ENCODE measurements at places on chromosomes 5 and 9.

DNA sequence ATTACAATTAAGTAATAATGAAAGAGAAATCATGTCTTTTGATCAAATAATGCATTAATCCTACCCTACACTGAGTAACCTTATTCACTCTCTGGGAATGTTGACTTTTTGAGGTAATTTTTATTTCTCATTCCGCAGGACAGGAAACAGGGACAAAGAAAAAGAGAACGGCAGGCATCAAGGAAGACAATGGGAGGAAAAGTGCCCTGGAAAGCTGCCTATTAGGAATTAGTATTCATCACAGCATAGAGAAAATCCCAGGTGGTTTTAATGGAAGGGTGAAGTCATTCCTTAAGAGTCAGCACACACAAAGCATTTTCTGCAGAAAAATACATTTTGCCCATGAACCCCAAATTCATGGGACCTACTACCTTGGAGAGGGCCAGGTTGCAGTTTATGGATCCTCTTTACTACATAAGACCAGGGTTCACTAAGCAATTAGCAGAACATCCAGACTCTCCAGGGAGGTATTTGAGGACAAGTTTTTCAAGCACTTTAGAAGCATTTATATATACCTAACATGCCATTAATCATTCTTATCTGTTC, 9.4 kb downstream of the FSTL4 start:
- no peak for DNase-seq

DNA sequence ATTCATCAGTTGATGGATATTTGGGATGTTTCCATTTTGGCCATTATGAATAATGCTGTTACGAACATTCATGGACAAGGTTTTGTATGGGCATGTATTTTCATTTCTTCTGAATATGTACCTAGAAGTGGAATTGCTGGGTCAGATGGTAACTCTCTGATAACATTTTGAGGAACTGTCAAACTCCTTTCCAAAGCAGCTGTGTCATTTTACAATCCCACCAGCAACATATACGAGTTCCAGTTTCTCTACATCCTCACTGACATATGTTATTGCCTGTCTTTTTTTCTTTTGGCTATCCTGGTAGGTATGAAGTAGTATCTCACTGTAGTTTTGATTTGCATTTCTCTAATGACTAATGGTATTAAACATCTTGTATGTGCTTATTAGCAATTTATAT, 86.7 kb downstream of the PRKACG start:
- no peak for DNase-seq

GRCh38 chr9:92942688-92943616, 4.4 kb upstream of the FGD3 start:
- DNase-seq = no peak

DNA sequence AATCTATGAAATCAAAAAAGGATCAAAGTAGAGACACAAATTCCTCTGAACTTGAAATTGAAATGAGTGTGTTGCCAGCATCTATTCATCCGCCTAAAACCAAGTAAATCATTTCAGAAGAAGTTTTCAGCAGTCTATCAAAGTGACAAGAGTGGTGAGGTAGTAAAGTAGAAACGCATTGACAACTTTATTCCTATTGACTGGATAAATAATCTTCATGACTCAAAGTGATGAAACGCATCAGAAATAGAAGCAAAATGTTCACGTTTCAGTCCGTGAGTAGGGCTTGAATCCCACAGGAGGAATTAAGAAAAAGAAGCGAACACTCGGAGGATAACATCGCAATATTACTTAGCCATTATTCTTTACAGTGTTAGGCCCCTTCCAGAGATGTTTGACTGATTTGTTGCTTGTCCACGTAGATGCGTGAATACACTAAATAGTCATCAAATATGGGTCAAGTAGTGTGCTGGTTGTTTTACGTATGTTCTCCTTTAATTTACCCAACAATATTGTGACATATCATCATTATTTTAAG, 314.4 kb downstream of the PLK2 start:
- no peak for DNase-seq

DNA sequence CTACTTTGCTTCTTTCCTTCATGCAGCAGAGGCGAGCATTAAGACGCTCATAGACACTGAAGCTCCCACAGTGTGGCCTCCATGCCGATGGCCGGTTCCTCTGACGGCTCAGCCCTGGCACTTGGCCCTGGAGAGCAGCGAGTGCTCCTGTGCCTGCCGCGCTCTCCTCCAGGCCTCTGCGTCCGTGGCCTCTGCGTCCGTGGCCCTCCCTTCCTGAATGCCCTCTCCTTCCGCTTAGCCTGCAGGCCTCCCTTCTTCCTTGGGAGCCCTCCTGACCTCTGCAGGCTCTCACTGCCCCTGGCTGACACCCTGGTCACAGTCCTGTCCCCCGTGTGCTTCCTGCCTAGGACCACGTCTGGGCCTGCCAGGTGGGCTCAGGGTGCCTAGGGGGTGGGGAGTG, 92.8 kb downstream of the ZNF354C start:
- DNase-seq = no peak

DNA sequence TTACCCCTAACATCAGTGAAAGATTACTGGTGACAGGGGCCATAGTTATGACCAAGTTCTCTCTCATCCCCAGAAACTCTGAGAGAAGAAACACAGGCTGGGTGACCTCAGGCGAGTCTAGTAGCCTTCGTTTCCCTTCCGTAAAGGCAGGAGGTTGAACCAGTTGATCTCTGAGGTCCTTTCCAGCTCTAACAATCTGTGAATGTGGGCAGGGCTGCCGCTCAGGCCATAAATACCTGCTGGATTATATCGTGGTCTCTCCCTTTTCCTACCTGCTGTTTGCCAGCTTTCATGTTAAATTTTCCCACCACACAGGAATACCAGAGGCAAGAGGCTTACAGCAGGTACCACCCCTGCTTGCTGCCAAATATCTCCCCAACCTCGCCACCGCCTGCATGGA, 357.5 kb downstream of the SH3GL2 start:
- no peak for DNase-seq

DNA sequence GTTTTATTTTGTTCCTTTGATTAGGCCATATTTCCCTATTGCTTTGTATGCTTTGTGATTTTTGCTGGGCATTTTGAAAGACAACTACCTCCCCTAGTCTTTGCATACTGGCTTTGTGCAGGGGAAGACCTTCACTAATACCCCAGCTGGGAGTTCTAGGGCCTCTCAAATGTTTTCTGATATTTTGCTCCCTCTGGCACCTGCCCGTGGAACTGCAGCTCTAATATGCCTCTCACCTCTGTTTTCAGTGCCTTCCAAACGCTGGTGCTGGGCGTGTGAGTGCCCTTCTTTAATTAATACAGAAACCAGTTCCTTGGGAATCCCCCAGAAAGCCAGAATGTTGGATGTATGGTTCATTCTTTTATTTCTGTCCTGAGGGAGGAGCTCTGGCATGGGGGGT, 204.5 kb downstream of the COMMD10 start:
- DNase-seq = peak; percentile 26

DNA sequence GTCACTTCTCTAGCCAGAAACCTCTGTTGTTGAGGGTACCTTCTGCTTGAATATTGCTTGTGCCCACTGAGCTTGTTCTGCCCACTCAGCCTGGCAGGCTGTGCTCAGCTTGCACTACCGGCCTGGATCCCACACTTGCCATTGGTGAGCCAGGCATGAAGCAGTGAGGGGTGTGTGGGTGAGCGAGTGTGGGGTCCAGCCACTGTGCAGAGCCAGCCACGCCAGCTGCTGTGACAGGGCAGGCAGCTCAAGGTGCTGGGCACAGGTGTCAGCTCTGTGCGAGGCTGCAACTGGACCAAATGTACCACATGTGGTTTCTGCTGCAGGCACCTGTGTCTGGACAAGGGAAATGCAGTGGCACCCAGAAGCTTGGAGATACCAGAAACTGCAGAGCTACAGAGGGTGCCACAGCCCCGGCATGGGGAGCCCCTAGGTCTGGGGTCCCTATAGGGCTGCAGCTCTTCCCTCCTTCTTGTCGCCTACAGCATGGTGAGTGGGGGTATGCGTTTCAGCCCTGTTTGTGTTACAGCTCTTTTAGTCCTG, 305.1 kb upstream of the RIOK2 start:
- no peak for DNase-seq

DNA sequence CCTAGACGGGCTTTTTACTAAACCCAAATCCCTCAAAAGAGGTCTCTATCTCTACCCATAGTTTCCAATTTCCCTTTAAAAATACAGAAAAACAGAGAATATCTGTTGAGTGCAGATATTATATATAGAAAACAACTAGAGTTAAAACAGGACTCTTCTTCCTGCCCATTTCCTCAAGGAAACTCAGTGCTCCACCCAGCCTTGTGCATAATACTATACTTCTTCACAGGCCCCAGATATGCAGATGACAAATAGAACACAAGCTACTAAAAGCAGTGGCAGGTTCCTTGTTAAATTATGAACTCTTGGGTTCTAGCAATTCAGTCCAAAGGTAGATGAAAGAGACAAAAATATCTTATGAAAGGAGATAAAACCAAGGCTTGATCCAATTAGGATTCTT, 200.2 kb downstream of the TSSK1B start:
- DNase-seq = no peak

GRCh38 chr9:7265181-7265580, 507.4 kb downstream of the KDM4C start:
- DNase-seq = no peak

- no peak for DNase-seq
Observed at GRCh38 chr9:81671880-81672280, 17.5 kb downstream of the TLE1 start.

- DNase-seq = peak; percentile 5
Observed at GRCh38 chr9:70340572-70340971, 73.9 kb downstream of the KLF9 start.

DNA sequence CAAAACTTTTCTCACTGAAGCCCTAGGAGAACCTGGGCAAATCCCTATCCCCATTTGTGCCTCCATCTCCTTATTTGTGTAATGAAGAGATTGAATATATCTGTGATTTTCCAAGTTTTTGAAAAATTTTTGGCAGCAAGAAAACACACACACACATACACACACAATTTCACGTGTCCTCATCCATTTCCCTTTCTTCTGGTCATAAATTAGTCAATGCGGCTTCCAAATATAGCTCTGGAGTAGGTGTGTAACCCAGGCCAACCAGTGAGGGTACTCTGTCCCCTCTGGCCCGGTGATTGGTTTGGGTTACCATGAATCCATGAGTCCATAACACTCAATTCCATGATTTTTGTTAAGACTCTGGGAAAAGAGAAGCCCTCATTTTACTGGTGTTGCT, 12.7 kb downstream of the CSF1R start:
- DNase-seq = no peak

DNA sequence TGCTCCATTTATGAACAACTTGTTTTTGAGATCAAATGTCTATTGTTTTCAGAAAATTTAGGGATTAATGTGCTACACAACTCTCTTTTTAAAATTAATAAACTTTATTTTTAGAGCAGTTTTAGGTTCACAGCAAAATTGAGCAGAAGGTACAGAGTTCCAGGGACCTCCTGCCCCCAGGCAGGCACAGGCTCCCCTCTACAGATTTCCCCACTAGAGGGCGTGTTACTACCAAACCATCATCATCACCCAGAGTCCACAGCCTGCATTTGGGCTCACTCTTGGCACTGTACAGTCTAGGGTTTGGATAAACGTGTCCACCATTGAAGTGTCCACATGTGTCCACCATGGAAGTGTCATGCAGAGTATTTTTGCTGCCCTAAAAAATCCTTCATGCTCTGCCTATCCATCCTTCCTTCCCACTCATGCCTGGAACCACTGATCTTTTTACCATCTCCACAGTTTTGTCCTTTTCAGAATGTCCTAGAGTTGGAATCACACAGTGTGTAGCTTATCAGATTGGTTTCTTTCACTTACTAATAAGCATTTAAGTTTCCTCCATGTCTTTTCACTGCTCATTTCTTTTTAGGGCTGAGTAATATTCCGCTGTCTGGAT, 61.7 kb downstream of the MRPL36 start:
- peak; percentile 54 for DNase-seq

DNA sequence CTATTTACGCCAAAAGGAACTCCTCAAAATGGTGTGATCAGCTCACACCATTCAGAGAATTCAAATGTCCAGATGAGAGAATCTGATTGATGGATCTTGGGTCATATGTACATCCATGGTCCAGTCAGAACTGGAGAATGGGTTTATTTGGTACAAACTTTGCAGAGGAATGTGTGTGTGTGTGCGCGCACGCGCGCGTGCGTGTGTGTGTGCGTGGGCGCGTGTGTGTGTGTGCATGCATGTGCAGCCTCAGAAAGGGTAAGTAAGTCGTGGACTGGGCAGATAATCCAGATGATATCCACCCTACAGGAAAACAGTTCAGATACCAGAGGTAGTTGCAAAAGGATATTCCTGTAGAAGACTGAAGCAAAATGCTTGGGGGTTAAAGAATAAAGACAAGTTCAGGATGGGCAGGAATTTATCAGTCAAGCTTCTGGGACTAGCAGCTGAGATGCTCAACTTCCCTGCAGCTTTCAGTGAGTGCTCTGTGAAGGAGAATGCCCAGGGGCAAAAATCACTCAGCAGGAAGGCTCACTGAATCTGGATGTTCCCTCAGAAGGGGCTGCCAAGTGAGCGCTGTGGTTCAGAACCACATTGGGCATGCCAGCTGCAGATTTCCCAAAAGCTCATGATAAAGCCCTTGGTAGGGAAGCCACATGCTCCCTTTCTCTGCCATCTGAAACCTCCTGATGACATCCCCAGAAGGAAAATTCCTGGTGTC, 440.5 kb upstream of the SGCD start:
- no peak for DNase-seq

DNA sequence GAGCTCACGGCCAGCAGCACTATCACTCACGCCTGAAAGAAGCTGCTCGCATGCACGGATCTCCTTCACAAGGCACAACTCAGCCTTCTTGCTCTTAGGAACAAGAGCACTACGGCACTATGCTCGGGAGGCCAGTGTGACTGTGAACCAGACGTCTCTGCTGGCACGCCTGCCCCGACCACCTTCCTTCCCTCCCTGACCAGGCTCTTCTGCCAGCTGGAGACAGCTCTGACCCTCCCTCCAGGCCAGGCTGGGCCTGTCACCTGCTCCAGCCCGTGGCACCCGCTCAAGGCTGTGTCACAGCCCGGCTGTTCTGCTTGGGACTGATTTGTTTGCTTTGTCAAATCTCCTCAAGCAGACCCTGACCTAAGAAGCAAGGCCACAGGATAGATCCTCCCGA, 7.0 kb downstream of the TBC1D9B start:
- no peak for DNase-seq

DNA sequence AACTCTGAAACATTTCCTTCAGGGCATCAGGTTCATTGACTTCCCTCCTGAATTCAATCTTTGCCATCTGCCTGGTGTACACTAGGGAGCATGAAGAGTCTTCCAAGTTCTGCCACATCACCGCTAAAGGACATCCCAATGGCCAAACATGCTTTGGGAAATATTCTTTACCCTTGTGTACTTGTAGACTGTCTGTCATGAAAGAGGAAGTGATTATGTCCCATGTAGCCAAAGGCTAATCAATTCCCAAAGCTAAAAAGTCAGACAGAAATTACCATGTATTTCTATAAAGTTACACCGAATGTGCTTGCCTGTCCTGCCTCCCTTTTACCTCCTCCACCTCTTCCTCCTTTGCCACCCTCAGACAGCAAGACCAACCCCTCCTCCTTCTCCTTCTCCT, 28.9 kb upstream of the RECK start:
- no peak for DNase-seq

DNA sequence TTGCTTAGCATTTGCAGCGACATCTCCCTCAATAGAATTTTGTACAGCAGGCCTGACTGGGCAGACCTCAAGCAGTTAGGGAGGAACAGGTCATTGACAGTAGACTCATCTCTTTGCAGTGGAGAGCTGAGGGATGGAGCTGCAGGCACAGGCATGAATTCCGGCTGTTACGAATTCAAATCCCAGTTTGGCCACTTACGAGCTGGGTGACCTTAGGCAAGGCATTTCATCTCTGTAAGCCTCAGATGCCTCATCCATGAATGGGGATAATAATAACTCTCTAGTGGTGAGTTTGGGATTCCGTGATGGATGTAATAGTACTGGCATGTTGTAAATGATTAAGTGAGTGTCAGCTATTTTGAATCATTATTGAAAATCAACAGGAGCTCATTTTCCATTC, 195.3 kb downstream of the SEMA6A start:
- no peak for DNase-seq
